Activated T-cell treated with anti-CD3 and anti-CD28 coated beads, Interleukin-2, amount 50 U/mL, for 24 hours (primary cell): ENCODE measurements at places on chromosomes 16 and 17.

DNA sequence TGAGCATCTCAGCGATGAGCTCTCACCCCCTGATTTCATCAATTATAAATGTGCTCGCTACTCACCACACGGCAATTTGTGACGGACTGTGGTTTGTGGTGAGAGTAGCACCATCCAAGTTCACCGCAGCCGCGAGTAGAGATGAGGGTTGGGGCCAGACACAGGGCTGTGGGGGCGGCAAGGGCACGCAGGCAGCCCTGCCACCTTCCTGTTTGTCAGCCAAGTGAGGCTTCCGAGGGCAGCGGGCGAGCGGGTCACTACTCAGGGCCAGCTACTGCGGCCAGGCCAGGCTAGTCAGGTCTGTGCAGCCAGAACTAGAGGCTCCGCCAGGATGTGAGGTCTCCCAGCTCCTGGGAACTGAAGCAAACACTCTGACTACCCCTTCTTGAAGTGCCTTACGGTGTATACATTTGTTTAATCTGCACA, 39.6 kb upstream of the MEOX1 start:
- peak; percentile 45 for DNase-seq

- DNase-seq = no peak
These were observed 2276.2 kb downstream of the TP53TG3F start for GRCh38 chr16:35735403-35736251.

GRCh38 chr16:63185235-63185780, 1149.1 kb upstream of the CDH8 start:
- DNase-seq = no peak

DNA sequence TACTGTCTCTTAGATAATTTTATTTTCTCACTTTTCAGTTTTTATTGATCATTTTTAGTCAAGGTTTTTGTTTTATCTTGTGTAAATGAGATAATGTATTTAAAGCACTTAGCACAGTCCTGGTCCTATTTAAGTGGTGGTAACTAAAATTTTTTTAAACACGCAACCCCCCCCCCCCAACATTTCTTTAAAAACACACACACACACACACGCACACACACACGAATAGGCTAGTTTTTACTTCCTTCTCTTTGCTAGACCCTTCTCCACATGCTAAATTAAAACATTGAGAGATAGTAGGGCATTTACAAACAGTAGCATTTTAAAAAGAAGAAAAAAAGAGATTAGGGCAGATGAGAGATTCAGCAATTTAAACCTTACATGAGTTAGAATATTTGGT, 5.0 kb downstream of the NFATC3 start:
- DNase-seq = no peak

- DNase-seq = no peak
These were observed 20.9 kb downstream of the ITGB3 start for GRCh38 chr17:47274319-47275069.

DNA sequence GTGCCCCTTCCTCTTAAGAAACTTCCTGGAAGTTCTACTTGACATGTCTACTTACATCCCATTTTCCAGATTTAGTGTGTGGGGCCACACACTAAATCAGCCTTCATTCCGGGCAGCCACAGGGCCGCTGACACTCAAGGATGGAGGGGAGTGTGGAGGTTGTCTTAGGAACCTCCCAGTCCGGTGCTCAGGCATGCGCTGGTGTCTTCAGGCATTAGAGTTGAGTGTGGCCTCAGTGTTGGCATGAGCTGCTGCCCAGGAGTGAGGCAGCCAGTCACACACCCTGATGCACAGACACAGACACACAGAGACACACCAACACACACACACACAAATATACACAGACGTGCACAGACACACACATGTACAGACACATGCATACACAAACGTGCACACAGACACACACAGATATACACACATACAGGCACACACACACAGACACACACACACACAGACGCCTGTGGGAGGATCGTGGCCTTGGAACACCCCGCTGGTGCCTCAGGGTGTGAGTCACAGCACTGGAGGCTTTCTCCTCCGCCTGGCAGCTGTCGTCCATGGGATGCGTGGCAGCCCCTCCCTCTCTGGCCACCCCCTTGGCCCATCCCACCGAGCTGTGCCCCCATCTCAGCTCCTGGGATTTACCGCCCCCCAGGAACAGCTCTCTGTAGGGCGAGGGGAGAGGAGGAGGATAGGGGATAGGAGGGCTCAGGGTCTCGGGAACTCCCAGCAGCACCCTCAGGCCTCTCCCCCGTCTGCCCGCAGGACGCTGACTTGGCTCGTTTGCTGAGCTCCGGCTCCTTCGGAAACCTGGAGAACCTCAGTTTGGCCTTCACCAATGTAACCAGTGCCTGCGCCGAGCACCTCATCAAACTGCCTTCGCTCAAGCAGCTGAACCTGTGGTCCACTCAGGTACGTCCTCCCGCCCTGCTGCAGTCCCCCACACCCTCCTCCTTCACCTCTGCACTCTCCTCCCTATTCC, 75.6 kb upstream of the PLCG2 start:
- DNase-seq = no peak

GRCh38 chr17:68421486-68421885, 35.8 kb downstream of the WIPI1 start:
- DNase-seq = no peak

DNA sequence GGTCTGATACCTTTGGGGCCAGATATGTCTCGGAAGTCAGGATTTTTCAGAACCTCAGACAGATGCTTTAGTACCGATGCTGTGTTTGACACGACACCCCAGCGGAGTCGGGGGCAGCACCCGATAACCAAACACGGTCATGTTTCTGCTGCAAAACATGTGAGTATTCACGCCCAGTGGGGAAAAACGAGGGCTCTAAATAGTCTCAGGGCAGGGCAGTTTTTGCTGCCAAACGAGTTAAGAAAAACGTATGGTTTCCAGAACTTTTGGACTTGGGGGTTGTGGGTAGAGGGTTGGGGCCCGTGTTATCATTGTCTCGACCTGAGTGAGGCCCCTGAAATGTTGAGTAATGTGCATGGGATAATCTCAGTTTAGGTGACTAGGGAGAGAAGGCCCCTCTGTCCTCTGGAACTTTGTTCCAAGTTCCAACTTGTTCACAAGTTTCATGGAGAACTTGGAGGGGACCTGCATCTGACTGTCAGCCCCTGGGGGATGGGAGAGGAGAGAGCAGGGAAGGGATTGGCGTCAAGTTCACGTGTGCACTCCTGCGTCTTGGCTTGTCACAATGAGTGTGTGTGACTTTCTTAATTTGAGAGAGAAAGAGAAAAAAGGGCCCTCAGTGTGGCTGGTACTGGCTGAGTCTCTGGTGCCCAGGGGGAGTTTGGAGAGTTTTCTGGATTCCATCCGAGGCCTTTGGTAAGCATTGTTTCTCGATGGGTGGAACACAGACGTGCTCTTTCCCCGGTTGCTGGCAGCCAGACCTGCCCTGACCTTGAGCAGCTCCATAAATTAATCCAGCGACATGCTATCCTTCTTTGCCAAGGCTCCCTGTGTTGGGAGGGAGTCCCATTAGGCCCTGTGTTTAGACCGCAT, 83.9 kb upstream of the CIBAR2 start:
- DNase-seq = no peak

DNA sequence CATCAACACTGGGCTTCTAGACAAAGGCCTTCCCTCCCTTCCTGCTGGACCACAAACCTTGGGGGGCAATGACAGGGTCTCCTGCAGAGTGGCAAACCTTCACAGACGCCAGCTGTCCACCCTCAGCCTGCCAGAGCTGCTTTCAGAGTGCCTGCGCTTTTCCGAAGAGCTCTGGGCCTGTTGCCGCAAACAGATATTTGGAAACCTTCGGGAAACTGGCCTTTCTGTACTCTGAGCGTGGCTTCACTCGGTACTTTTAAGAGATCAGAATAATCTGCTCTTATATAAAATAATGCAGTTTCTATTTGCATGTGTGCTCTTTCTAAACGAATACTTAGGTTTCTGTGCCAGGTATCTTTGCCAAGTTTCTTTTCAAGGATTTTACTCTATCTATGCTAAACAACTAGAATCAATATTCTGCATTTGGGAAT, 152.1 kb upstream of the CHMP6 start:
- no peak for DNase-seq

DNA sequence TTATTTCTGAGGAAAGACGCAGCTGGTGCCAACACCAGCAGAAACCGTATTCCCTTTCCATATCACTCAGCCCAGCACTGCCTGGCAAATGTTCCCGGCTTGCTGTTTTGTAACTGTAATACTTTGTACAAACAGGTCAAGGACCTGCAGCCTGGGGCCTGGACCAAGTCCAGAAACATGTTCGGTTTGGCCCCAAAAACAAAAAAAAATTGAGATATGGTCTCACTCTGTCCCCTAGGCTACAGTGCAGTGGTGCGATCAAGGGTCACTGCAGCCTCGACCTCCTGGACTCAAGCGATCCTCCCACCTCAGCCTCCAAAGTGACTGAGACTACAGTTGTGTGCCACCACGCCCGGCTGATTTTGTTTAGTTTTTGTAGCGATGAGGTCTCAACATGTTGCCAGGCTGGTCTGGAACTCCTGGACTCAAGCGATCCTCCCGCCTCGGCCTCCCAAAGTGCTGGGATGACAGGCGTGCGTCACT, 1.2 kb downstream of the HAGH start:
- DNase-seq = no peak

DNA sequence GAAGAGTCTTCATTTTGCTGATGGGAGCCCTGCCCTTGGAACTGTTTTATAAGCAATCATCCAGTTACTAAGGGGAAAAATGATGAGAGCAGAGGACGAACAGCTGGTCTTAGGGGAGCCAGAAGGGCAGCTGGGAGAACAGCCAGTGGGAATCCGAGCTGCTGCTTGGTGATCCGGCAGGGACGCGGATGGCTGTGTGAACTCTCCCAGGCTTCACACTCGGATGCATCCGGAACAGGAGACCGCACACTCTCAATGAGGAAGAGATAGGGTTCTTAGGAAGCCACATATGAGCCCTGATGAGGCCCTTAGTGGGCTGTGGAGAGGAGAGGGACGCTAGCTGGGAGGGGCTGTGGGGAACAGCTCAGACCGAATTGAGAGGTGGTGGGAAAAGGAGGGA, 5.0 kb upstream of the CACNG5 start:
- no peak for DNase-seq

DNA sequence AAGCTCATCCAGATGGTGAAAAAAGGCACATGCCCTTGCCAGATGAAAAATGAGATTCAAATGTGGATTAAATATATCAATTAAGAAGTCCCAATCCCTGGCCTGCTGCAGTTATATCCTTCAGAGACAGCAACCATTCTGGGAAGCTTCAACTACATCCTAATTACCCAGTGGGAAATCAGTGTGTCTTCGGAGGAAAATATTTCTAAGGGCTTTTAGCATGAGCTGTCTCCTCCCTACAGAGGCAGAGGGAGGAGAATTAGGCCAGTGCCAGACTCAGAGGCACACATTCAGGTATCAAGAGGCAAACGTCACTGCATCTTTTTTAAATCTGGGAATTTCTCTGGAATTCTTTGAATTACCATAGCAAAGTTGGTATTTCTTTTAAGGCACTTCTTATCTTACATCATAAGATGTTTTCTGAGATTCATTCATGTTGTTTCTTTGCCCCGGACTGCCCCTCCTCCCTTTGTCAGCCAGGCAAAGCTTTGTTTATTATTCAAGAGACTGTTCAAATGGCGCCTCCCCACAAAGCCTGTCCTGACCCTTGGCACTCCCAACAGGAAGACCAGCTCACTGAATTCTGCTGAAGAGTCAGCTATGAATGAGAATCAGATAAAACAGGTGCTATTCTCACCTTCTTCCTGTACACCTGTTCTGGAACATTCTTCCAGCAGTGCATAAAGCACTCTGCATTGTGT, 38.3 kb upstream of the SMPD3 start:
- no peak for DNase-seq

- DNase-seq = peak; percentile 53
These were observed 1.4 kb upstream of the SPG7 start for GRCh38 chr16:89506791-89507191.
